Urothelium cell line (cell line): ENCODE measurements at places on chromosomes 12 and 14.

DNA sequence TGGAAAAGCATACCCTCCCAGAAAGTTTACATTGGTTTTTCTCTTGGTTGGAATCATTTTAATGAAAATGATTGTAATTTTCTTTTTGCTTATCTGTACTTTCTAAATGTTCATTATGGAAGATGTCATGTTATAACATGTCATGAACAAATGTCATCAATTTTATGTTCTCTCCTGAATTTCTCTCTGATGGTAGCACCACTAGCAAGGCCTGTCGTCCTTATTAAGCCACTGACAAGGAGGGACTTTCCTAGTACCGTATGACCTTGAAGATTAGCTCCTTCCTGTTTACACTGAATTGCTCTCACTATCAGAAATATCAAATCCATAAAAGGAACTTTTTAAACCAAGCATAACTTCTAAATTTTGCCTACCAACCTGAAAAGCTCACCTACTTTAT lies 99.0 kb downstream of the ESR2 start:
- DNase-seq: no peak

- peak; percentile 35 for DNase-seq
These were observed 394.6 kb downstream of the AEBP2 start for GRCh38 chr12:19833775-19834501.

DNA sequence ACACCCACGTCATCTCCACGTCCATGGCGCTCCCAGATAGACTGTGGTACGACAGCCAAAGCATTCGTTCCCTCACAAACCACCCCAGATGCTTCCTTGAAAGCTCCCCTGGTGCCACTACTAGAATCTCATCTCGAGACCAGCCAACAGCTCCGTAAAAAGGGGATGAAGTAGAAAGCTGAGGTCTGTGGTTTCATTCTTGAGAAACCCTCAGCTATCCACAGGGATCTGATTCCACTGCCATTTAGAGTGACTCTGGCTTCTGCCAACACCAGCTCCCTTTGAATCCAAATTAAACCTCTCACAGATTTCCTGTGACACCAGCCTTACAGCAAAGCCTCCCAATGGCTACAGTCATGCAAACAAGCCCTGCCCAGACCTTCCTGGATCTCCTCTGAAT lies 18.5 kb upstream of the FOXN3 start:
- no peak for DNase-seq

DNA sequence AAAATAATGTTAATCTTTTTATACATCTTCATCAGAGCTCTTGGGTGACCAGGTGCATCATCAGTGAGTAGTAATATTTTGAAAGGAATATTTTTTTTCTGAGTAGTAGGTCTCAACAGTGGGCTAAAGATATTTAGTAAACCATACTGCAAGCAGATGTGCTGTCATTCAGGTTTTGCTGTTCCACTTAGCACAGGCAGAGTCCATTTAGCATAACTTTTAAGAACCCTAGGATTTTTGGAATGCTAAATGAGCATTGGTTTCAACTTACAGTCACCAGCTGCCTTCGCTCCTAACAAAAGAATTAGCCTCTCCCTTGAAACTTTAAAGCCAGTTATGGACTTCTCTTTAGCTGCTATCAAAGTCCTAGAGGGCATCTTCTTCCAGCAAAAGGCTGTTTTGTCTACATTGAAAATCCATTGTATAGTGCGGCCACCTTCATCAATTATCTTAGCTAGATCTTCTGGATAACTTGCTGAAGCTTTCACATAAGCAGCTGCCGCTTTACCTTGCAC lies 24.6 kb downstream of the RIMKLB start:
- no peak for DNase-seq

- no peak for DNase-seq
These were observed 29.7 kb downstream of the A2ML1 start for GRCh38 chr12:8852119-8852518.
